ENCODE measurements at places on chromosomes 5 and 9. TPM values are rescaled to one million over a fixed set of nuclear protein-coding genes. Genes with fewer than 3 reads are reported as not detected.

CBY3 gene
- not detected for total RNA-seq

TNFSF8 gene
- total RNA-seq, result not detected

SLCO6A1 gene
- total RNA-seq, result not detected

ARL10 gene
- total RNA-seq, result 0.86 TPM

TMEM8B gene
- 2.8 TPM for total RNA-seq

NFIB gene
- 6.8 TPM for total RNA-seq

ZFAND5 gene
- 271 TPM for total RNA-seq

CORO2A gene
- total RNA-seq, result 1.5 TPM

NKD2 gene
- 18.4 TPM for total RNA-seq

EIF4E1B gene
- not detected for total RNA-seq

All from A549 treated with Hydrocortisone at 1 μM for 4 hours (cell line).